GM12892 (cell line): ENCODE measurements at places on chromosomes 4 and X.

- no peak for DNase-seq
These were observed 2.3 kb upstream of the ZCCHC4 start for GRCh38 chr4:25310066-25310802.

- peak; percentile 37 for DNase-seq
These were observed 30.9 kb upstream of the HSD17B13 start for GRCh38 chr4:87353592-87353991.

- DNase-seq = no peak
These were observed 281.4 kb downstream of the PABPC4L start for GRCh38 chr4:133920236-133920635.

DNA sequence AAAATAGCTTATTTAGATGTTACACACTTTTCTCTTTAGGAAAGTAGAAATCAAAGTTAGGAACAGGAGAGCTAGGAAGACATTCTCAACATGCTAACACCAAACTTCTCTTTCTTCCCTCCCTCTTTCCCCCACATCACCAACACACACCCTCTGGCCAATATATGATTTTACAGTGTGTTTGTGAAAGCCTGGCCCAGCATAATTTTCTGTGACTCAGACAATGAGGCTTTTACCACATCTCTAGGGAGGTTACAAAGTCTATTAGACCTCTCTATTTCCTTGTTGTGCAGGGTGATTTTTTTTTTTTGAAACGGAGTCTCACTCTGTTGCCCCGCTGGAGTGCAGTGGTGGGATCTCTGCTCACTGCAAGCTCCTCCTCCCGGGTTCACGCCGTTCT is 189.9 kb downstream of the AASDH start:
- no peak for DNase-seq

DNA sequence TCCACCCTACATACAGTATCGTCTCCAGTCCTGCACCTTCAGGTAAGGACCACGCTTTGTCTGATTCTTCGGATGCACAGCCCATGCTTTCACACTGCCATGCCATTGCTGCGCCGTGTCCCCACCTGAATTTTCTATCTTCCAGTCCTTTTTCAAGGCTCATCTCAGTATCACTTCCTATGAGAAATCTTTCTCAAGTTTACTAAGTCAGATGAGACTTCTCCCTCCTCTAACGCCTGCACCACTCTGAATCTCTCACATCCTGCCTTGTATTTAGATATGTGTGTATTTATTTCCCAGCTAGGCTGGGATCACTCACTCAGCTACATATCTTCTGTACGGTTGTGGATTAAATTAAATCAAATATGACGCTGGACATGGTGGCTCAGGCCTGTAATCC is 116.8 kb downstream of the SMIM20 start:
- no peak for DNase-seq

DNA sequence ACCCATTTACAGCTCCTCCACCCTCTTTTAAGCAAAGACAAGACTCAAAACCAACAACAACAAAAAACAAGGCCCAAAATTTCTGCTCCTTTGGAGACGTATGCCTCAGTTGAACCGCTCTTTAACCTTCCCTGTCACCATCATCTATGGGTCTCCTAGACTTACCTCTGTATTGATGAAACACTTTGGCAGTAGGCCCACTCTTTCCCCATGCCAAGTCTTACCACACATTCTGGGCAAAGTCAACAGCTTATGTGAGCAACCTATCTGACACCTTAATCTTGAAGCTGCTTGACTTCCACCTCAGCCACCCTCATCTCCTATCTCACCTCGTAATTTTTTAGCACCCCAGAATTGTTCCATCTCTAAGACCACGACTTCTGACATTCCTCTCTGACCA is 99.7 kb upstream of the CXorf66 start:
- DNase-seq = no peak

DNA sequence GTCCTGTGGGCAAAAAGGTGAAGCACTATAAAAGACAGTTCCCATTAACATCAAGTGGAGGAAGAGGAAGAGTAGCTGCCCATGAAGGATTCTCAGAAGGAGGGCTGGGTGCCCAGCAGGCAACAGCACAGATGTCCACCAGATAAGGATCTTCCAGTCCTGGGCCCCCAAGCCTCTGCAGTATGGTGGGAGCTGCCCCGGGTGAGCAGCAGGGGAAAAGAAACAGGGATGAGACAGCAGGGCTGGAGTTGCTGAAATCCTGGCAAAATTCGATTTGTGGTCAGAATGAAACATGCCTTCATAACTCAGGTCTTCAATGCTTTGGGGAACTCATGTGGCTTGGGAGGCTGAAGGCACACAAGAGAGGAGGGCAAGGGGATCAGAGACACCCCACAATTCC is 94.6 kb downstream of the RASL11B start:
- DNase-seq = no peak

- DNase-seq = no peak
These were observed 43.7 kb downstream of the TMPRSS11E start for GRCh38 chr4:68490826-68491457.

DNA sequence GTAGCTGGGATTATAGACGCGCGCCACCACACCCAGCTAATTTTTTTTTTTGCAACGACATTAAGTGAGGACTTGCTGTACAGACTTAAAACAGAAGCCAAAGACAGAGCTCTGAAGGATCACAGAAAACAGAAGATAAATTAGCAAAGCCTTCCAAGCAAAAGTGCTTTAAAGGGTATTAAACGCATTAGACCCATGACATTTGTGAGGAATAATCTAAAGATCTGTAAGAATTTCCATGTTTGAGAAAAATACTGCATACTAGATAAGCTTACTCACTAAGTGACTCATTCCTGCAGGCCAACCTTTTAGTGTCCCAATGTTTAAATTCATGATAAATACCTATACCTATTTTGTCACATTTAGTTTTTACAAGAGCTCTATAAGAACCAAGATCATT is 27.4 kb downstream of the SMARCA1 start:
- DNase-seq = no peak

GRCh38 chr4:7721984-7722551 is 217.6 kb downstream of the AFAP1 start:
- DNase-seq = no peak

- no peak for DNase-seq
These were observed 22.0 kb downstream of the TLR6 start for GRCh38 chr4:38834570-38834969.

GRCh38 chr4:119231491-119231890 is 19.0 kb downstream of the USP53 start:
- DNase-seq = no peak

DNA sequence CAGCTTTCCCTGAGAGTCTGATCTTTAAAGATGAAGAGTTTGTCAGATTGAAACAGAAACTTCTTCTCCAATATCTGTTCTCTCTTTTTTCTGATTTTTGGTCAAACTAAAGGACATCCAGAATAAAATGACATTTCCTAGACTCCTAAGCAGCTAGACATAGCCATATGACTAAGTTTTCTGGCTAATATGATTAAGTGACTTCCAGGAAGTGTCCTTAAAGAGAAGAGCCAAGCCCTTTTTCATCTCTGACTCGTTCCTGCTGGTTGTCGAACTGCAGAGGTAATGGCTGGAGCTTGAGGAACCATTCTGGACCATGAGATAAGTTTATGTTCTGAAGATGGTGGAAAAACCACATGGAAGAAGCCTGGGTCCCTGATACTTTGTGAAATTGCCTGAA is 546.0 kb downstream of the BCOR start:
- no peak for DNase-seq

- DNase-seq = no peak
These were observed 21.7 kb downstream of the PDLIM3 start for GRCh38 chr4:185513489-185514181.
